Mesenchymal stem cell (in vitro differentiated cells and primary cell): ENCODE measurements at places on chromosomes 5 and 9.

- DNase-seq: no peak
These were observed 2.3 kb downstream of the IL4 start for GRCh38 chr5:132675936-132676689.

GRCh38 chr9:134533850-134534588 is 107.6 kb upstream of the COL5A1 start:
- peak; percentile 49 for DNase-seq

GRCh38 chr5:5309645-5310044 is 112.8 kb upstream of the ICE1 start:
- DNase-seq: no peak

DNA sequence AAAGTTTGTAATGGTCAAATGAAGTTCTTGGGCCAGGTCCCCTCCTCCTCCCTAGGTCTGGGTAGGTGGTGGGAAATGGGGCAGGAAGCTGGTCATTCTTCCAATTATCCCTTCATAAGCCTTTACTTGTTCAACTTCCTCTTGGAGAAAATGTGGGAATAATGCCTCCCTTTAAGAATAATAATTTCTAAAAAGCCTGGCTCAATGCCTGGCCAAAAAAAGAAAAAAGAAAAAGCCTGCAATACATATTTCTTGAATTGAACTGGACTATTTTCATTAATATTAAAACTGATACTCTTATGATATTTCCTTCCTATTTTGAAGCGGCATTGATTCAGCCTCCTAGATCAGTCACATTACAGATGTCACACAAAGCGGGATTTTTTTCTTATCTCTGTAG is 600.9 kb downstream of the CCDC171 start:
- no peak for DNase-seq

DNA sequence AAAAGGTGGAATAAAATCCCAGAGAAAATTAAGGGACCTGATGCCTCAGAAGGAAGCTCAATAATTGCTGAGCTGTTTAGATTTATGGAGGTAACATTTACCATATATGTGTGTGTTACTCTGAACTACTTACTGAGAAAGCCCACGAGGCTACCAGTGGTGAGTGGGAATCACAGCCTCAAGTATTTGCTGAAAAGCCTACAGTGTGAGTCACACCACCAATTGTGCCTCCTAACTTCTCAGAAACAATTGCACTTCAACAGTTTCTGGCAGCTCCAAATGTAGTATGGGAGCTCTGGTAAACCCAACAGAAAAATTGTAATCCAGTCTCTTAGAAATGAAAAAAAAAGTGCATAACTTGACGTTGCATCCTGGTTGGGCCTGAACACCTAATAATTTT is 551.6 kb downstream of the PRDM9 start:
- DNase-seq: no peak

- no peak for DNase-seq
These were observed 59.8 kb downstream of the ARSB start for GRCh38 chr5:78925129-78925876.

- DNase-seq: no peak
These were observed 508 bp upstream of the SNCAIP start for GRCh38 chr5:122311497-122311960.

GRCh38 chr9:92055624-92056023 is 59.6 kb downstream of the SPTLC1 start:
- no peak for DNase-seq

DNA sequence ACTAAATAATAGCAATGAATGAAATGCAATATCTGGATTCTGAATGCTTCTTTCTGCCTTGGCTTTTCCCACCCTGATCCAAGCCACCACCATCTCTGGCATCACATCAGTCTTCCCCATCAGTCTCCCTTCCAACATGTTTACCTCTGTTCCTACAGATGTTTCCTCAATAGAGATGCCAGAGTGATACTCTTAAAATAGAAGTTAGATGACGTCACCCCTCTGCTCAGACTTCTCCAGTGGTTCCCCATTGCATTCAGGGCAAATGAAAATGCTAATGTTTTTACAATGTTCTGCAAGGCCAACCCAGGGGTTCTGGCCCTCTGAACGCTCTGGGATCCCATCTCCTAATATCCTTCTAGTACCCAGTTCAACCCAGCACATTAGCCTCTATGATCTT is 305.8 kb downstream of the TRIM32 start:
- peak; percentile 35 for DNase-seq

GRCh38 chr9:34047864-34048726 is 592 bp downstream of the UBAP2 start:
- no peak for DNase-seq

DNA sequence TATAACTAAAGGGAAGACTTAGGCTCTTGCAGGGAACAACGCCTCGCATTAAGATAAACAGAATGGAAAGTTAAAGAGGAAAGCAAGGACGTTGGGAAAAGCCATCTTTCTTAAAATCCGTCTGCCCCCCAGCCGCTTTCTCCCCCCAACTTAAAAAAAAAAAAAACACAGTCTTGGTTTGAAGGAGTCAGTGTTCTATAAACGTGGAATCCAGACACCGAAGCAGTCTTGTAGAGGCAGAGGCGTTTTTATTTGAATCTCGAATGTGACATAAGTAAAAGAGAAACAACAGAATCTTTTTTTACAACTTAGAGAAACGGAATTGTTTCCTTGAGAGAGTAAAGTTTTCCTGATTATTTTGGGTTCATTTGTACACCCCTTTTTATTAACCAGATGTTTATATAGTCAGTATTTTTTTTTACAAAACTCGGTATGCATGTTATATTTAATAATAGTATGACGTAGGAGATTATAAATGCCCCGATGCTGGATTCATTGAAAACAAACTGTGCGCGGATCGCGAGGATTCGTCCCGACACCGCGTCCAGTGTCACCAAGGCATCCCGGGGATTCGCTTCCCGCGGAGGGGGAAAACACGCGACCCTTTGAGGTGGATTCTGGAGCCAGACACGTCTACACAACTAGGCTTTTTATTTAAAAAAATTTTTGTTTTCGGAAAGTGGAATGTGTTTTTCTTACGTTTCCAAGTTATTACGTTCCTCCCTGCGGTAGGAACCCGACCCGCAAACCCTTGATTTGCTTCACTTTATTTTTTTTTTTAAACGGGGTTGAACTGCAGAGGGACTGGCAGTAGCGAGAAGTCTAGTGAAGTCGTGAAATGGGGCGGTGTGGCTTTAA is 6.7 kb downstream of the PTCH1 start:
- no peak for DNase-seq

- DNase-seq: peak; percentile 44
These were observed 23.8 kb upstream of the SPTAN1 start for GRCh38 chr9:128528445-128529160.

DNA sequence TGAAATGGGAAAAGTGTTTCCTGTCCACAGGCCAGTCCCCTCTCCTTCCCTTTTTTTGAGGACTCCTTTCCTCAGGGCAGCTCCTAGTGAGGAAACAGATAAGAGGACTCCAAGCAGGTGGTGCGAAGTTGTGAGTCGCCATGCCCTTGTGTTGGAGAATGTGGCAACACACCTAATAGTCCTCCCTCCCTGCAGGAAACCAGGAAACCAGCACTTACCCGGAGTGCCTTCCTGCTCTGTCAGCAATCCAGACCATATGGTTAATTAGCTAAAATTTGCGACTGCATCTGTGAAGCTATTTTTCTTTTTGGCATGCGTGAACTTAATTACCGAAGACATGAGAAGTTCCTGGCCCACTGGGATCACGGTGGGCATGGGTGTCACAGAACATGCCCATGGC is 69.9 kb downstream of the TRIM32 start:
- no peak for DNase-seq

- no peak for DNase-seq
These were observed 123.3 kb downstream of the ZSWIM6 start for GRCh38 chr5:61455179-61456006.

DNA sequence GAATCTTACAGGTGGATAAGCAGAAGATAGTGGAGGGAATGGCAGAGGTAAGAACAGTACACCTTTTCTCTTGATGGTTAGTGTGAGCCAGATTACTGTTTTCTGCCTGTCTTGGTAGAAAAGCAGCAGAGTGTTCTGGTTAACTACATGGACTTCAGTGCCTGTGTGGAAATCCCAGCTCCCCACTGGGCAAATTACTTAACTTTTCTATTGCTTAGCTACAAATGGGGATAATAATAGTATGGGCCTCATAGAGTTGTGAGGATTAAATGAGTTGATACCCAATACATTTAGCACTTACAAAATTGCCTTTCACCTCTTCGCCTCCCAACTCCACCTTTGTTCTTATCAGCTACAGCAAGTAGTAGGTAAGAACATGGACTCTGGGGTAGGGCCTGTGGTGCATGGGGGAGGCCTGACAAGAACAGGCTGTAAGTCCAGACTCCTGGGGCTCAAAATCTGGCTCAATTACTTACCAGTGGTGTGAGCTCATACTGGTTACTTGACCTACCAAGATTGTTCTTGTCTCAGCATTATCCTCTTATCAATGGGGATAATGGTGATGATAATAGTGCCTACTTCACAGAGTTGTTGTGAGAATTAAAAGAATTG is 125.1 kb downstream of the LIFR start:
- DNase-seq: no peak

DNA sequence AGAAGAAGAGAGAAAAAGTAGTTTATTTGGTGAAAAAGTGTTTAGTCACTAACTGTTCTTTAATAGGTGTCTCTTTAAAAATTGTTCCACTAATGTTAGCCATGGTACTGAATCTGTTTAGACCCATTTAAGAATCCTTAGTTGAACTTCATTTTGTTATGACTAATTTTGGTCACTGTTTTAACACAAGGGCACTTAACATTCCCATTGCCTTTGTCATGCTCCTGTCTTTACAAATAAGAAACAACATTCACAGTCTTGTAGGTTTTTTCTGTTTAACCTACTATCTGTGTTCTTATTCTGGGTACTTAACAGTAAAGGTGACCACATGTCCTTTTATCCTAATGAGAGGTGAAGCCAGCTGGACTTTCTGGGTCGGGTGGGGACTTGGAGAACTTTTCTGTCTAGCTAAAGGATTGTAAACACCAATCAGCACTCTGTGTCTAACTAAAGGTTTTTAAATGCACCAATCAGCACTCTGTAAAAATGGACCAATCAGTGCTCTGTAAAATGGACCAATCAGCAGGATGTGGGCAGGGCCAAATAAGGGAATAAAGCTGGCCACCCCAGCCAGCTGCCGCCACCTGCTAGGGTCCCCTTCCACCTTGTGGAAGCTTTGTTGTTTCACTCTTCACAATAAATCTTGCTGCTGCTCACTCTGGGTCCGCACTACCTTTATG is 116.7 kb downstream of the WDR70 start:
- peak; percentile 96 for DNase-seq

GRCh38 chr9:10571699-10572098 is 41.1 kb downstream of the PTPRD start:
- DNase-seq: no peak

- DNase-seq: no peak
These were observed 47.7 kb downstream of the SH3RF2 start for GRCh38 chr5:145984072-145984471.

DNA sequence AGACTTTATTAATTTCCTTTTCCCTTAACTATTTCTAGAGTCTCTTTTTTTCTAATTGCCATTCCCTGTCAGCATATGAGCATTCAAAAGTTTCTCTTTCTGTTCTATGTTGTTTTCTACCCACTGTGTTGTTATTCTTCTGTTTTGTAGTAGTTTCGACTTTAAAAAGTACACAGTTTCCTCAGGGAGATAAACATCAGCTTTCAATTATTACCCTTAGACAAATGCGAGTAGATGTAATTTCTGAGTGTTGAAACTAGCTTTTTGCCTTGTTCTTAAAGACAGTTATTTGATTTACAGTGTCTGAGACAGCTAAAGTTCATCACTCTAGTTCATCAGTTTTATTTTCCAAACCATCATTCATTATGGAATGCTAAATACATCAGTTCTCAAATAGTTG is 19.5 kb downstream of the MTREX start:
- DNase-seq: no peak

DNA sequence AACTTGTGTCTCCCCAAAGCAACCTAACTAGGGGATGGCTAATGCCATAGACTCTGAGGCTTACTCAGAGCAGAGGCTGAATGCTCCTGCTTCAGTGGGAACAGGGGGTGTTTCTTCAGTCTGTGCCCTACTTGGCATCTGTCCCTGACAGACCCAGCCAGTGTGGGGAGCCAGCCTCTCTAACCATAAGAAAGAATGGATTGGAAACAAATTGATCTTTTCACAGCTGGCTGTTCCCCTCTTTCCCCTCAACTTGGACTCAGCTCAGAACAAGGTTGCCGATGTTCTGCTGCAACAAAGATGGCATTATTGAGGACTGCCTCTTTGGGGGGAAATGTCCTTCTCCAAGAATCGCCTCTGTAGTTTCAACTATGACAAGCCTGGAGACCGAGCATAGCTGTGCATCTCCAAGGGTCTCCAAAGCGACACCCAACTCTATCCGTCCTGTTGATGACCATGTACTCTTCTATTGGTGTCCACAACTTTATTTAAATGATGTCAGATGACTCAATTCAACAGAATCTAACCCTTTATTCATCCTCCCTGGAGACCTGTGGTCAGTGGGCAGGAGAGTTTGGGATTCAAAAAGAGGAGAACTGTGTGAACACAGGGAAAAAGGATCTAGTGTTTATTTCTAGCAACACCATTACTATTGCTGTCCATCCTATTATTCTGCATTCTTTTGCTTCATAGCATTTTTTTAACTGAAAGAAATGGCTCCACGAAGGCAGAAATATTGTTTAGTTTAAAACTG is 24.7 kb upstream of the TNC start:
- DNase-seq: peak; percentile 36

- DNase-seq: no peak
These were observed 11.1 kb upstream of the SLCO4C1 start for GRCh38 chr5:102307232-102307631.

DNA sequence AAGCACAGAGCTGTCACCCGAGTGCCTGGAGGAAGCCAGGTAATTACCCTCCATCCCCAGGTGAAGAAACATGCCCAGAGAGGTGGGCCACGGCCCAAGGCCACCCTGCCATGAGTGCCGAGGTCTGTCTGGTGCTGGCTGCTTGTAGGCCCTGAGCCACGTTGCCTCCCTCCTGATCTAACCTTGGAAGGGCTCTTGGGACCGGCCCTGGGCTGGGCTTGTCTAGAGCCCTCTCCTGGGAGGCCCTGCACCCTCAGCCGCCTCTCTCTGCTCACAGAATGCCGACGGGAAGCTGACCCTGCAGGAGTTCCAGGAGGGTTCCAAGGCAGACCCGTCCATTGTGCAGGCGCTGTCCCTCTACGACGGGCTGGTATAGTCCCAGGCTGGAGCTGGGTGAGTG is 39.4 kb upstream of the HMCN2 start:
- DNase-seq: no peak

DNA sequence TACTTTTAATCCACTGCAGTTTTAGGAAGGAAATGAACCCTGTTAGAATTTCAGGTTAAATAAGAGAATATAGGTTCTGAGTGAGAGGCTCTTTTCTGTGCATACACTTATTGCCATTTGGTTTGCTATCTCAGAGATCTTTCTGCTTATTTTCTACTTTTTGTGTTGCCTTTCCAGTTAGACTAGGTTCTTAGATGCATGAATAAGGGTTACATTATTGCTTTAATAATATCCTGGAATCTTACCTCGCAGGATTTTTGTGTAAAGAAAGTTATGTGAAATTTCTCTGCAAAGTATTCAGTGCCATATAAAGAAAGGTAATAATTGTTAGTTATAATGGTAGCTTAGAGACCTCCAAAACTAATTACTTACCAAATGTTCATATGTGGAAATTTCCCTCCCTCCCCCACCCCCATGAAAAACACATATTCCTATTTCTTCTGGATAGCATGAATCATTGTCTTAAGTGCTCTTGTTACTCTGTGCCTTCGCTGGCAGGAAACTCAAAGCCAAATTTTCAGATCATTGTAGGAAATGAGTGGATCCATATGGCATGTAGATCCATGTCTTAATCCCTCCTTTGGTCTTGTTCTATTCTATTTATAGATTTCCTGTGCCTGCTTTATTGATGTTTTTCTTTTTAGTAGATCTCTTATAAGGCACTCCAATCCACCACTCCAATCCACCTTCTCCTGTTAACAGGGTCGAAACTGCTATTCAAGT is 2.7 kb upstream of the APBA1 start:
- DNase-seq: peak; percentile 88
